Motor neuron (in vitro differentiated cells): ENCODE measurements at places on chromosomes 11 and 22. TPM values are rescaled to one million over a fixed set of nuclear protein-coding genes. Genes with fewer than 3 reads are reported as not detected.

DNA sequence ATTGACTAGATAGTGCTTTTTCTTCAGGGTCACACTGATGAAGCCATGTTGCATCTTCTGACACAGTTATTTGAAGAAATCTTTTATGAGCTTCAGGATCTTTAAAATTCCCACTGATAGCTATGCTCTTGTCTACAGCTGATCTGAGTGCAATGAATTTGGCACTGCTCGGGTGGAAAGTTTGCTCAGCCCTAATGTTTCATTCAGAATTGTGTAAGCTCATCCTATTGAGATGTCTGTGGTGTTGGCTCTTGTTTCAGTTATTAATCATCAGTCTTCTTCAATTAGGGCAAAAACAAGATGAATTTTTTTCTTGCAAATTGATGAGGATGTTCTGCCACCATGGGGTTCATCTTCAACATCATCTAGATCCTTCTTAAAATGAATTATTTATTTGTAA is 1387.0 kb upstream of the RAG2 start:
- no peak for ATAC-seq

- no peak for ATAC-seq
Measured at GRCh38 chr22:48135592-48135991, 1373.1 kb downstream of the TBC1D22A start.

DNA sequence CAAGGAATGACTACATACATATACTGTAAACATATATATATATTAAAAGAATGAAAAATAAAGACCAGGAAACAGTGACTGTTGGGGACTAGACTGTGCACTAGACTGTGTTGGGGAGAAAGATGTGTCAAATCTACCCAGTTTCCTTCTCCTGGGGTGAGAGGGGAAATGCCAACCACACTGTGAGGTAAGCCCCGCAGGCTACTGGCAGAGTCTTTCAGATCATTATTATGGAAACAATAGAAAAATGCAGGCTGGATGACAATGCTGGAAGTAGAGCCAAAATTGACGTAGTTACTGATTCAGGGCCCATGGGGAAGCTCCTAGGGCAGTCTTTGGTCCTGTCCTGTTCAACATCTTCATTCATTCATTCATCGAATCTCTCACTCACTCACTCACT is 101.4 kb downstream of the C11orf58 start:
- no peak for ATAC-seq

DNA sequence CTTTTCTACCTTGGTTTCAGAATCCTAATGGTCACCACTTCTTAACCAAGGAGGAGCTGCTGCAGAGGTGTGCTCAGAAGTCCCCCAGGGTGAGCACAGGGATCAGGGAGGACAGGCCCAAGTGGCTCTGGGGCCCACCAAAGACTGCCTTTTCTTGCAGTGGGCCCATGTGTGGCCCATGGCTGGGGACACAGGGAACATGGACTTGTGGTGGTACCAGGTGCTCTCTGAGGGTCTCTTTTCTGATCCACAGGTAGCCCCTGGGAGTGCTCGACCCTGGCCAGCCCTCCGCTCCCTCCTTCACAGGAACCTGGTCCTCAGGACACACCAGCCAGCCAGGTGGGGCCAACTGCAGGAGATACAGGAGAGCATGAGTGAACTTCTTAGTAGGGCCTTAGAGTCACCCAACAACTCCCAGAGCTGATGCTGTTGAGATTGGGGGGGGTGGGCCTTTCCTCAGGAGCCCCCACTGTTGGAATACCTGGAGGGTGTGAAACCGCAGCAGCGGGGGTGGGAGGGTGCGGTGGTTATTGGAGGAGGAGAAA is 2.0 kb downstream of the MUS81 start:
- no peak for ATAC-seq

DNA sequence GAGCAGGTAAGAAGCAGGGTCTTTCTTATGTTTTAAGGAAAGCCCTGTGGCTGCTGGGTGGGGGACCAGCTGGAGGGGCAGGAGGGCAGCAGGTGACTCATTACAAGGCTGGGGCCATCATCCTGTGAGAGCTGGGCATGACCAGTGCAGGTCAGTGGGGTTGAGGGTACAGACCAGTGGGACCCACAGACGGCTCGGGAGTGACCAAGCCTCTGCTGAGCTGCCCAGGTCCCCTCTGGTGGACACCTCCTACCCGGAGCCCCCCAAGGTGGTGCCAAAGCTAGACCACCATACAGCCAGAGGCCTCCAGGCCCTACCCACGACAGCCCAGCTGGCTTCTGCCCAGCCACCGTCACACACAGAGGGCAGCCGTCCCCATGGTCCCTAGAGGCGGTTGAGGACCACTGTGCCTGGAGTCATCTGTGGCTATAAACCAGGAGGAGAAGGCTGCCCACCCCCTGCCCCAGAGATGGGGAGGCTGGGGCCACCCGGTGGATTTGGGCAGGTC is 670 bp downstream of the MYEOV start:
- ATAC-seq = no peak

DNA sequence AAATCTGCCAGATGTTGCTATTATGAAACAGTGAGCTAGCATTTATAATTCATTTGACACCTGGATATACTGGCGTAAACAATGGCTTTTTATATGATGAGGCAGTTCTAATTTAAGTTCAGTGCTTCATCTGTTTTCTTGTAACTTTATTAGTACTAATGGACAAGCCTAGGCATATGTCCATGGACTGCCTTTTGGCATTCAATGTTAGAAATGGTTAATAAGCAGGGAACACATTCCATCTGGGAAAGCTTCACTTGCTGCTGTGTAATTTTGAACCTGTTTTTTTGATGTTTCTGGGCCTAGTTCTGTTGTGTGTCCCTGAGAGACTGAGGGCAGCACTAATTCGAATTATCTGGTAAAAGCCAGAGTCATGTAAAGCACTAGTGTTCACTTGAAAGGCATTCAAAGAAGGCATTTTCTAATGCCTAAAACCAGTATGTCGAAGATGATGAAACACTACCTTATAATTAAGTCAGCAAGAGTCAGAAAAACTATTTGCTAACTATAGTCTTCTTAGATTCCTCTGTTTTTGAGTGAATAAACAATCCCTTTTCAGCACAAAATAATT is 138.5 kb downstream of the SWAP70 start:
- ATAC-seq = peak; percentile 18

DNA sequence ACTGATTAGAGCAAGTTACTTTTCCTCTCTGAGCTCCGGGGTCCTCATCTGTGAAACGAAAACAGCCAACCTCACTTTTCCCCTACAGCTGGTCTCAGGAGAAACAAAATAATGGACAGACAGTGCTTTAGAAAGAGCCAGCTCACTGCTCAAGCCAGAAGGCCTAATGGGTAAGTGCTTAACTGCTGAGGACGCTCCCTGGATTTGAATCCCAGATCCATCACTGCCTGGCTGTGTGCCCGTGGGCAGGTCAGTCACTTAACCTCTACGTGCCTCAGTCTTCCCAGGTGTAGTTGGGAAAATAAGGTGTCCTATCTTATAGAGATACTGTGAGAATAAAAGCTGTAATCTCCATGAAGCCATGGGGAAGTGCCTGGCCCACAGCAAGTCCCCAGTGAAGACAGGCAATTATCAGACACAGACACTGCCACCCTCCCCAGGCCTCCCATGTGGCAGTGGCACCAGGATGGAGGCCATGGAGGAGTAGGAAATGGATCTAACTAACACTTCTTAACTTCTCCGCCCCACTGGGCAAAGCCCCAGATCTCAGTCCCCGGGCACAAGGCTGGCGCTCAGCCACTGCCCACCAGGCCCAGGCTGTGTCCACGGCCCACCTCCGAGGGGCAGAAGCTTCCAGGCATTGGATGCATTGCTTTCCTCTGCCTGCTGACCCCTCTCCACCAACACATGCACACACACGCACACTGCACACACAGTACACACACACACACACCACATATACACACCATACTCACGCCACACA is 9.2 kb downstream of the TP53I11 start:
- ATAC-seq = no peak

GAB4 gene
- 0.39 and 0.47 TPM in 2 replicates for total RNA-seq

APOBEC3B gene
- 13.4 and 15.3 TPM in 2 replicates for total RNA-seq

EMID1 gene
- 0.56 and 0.65 TPM in 2 replicates for total RNA-seq

GAS2L1 gene
- total RNA-seq = 0.55 and 0.78 TPM in 2 replicates
